ENCODE measurements at places on chromosomes 5 and 9.

DNA sequence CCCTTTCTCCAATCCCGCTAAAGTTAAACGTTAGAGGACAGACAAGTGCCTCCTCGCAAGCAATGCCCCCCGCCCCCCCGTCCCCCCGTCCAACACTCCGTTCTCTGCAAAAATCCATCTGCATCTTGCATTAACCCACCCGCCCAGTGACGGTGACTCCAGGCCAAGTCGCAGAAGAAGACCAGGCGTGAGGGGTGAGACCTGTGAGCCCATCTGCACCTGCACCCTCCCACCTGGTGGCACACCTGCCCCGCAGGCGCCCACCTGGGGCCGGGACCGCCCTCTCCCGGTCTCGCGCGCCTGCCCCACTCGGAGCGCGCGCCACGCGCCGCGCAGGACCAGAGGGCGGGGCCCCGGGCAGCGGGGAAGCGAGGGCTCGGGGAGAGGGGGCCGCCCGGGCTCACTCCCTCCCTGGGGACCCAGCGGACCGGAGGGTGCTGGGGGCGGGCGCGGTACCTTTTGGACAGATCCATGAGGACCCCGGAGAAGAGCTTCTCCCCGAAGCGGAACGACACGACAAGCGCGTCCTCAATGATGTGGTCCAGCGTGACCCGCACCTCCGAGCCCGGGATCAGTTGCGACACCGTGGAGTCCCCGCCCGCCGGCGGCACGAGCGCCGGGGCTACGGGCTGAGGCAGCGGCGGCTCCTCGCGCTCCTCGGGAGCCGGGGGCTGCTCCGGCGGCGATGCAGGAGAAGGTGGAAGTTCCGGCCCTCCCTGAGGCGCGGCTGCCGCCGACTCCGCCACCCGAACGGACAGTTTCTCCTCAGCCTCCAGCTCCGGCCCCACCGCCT, 705 bp downstream of the PWWP2A start:
- DNase-seq: peak; percentile 39

GRCh38 chr9:131853434-131853833, 113.6 kb upstream of the RAPGEF1 start:
- no peak for DNase-seq

DNA sequence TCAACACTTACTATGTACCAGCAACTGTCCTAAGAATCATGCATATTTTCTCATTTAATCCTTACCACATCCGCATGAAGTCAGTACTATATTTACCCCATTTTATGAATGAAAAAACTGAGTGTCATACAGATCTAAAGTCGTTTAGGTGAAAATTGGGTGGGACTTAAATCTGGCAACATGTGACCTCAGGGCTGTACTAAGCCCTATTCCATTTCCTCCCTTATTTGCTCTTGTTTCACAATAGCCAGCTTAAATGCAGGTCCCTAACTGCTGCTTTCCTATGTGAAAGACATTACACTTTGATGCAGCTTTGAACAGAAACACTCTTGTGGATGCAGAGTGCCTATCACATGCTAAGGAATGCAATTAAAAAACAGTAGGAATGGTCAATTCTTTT, 2.5 kb upstream of the RAB14 start:
- no peak for DNase-seq

- no peak for DNase-seq
Measured at GRCh38 chr5:80037366-80037765, 2.2 kb downstream of the THBS4 start.

GRCh38 chr5:39835371-39835770, 410.6 kb upstream of the DAB2 start:
- DNase-seq: no peak

DNA sequence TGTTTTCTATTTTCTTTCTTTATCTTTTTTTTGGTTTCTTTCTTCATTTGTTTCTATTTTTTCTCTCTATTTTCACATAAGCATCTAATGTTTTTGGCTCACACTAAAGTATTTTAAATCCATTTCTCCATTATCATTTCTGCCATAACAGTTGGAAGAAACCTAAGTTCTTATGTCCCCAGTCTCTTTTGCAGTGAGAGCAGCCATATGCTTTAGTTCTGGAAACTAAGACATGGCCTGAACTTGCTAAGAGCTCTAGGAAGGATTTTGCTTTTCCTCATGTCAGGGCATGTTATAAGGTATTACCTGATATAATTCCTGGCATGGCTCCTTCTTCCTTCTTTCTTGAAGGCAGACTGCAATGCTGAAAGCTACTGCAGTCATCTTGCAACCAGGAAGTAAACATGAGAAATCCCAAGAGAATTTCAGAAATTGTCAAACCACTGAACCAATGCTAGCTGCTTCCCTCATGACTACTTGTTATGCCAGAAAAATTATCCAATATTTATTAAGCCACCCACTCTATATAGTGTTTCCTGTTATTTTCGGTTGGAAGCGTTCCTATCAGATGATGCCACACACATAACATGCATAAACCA, 171.1 kb downstream of the TAF11L14 start:
- no peak for DNase-seq

All from HTR-8/SVneo (cell line).